Hematopoietic multipotent progenitor cell treated with erythropoietin and hydrocortisone succinate and interleukin-3 and kit ligand, for 4 days (in vitro differentiated cells): ENCODE measurements at places on chromosomes 1 and 21.

- no peak for DNase-seq
Measured at GRCh38 chr1:62724430-62724829, 36.2 kb upstream of the DOCK7 start.

DNA sequence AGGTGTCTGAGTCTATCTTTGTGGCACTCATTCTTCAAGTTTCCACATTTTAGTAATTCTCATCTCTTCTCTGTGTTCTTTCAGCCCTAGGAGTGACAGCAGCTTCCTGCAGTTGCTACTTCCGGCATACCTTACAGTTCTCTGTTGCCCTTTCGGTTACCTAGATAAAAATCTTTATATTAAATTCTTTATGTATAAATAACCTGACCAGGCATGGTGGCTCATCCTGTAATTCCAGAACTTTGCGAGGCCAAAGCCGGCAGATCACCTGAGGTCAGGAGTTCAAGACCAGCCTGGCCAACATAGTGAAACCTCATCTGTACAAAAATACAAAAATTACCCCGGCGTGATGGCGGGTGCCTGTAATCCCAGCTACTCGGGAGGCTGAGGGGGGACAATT, 62.9 kb downstream of the CDKN2C start:
- DNase-seq, result no peak

DNA sequence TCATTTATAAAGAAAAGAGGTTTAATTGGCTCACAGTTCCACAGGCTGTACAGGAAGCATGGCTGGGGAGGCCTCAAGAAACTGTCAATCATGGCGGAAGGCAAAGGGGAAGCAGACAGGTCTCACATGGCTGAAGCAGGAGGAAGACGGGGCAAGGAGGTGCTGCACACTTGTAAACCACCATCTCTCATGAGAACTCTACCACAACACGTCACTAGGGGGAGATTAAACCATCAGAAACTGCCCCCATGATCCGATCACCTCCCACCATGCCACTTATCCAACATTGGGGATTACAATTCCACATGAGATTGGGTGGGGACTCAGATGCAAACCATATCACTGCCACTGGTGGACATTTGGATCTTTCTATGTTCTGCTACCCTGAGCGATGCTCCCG, 351.4 kb downstream of the NPHP4 start:
- DNase-seq, result peak; percentile 47

GRCh38 chr1:230314142-230314470, 112.0 kb downstream of the PGBD5 start:
- DNase-seq, result no peak

DNA sequence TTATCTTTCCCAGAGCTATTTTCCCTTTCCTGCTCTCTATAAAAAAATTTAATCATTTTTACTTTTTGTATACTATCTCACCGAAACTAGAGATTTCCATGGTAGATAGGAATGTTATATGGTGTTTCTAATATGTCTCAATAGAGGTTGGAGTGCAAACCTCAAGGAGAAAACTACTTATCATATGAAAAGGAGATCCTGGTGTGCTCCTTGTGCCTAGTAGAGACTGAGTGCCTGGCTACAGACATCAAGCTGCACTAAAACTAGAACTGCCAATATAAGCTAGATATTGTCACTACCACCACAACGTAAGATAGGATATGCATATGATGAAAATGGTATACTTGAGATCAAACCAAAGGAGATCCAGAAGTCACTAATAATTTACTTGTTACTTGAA, 67.0 kb downstream of the RGS18 start:
- DNase-seq, result no peak

- DNase-seq, result peak; percentile 53
Measured at GRCh38 chr1:68633141-68633919, 136.4 kb upstream of the DEPDC1 start.

DNA sequence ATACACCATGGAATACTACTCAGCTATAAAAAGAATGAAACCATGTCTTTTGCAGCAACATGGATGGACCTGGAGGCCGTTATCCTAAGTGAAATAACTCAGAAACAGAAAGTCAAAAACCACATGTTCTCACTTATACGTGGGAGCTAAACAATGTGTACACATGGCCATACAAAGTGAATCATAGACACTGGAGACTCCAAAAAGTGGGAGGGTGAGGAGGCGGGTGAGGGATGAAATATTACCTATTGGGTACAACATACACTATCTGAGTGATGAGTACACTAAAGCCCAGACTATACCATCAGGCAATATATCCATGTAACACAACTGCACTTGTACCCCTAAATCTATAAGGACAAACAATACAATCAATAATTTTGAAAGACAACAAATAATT, 39.5 kb upstream of the FAM20B start:
- DNase-seq, result no peak

GRCh38 chr21:38159355-38159754, 97.4 kb upstream of the KCNJ15 start:
- DNase-seq, result peak; percentile 90
